Fibroblast of skin of left quadriceps (primary cell): ENCODE measurements at places on chromosomes 5 and 9.

DNA sequence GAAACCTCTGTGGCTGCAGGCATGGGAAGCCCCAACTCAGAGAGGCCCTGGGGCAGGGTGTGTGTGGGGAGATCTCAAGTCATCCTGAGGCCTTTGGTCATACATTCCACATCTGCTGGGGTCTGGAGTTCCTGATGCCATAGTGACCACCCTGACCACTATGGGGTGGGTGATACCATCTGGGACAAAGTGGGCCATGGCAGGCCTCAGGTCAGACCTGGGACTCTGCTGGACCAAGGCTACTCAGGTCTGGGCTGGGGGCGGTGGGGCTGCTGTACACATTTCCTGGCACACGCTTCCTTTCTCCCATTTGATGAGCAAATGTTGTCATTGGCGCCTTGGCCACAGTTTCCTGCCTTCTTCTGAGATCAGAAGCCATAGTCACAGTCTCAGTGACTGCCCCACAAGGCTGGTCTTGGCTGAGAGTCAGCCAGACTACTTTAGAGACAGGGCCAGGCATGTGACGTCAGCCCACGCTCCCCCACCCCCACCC, 15.1 kb upstream of the ACSL6 start:
- DNase-seq, result no peak

- DNase-seq, result no peak
These were observed 644.6 kb downstream of the PRR16 start for GRCh38 chr5:121108725-121109124.

GRCh38 chr5:121596882-121597281, 254.8 kb upstream of the FTMT start:
- DNase-seq, result no peak

DNA sequence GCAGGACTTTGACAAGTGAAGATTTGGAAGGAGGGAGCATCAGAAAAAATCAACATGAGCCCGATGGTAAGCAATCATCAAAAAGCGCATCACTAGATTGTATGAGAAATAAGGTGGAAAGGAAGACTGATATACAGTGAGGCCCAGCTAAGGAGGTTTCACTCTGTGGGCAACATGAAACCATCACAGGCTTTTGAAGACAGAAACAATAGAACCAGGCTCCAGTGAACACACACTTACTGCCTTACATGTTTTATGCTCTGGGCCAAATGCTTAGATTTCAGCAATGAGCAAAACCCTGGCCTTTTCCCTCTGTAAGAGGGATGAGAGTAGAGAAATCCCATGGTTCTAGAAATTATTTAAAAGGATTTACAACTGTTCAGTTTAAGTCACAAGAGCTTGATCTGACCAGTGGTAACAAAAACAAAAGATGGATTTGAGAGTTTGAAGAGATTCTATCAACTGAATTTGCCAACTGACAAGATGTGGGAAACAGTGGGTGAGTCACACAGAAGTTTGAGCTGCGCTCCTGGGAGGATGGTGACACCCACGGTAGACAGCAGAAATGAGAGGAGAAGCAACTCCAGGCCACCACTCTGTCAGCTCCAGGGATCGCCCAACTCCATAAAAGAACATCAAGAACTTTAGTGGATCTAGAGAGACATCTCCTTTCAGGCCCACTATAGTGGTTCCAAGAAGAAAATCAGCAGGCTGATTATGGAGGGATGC, 261.8 kb downstream of the MCTP1 start:
- DNase-seq, result no peak

GRCh38 chr5:138594305-138595058, 19.3 kb upstream of the HSPA9 start:
- DNase-seq, result no peak

DNA sequence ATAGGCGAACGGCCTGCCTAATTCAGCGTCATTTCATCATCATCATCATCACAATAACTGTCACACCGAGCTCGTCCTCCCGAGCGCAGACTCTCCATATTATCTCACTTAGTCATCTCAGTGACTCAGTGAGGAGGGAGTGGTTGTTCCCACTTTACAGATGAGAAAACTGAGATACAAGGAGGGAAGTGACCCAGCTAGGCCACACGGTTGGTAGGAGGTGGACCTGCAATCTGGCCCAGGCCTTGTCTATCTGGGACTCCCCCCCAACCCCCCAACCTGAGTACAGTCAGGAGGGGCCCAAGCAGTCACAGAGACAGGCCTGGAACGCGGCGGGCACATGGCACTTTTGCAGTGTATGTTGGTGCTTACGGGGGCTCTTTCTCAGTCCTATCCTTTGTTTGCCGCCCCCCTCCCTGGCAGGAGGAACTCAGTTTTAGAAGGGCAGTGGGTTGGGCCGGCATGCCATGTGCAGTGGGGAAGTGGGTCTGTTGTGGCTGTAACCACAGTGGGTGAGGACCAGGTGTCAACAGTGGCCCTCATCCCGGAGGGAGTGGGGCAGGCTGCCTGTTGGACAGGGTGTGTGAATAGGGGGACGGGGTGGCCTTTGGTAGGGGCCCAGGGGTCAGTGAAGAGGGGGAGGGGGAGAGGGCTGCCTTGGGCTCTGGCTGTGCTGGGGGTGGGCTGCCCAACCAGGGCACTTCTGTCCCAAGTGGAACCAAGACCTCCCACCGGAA, 1.7 kb upstream of the RXRA start:
- DNase-seq, result no peak

DNA sequence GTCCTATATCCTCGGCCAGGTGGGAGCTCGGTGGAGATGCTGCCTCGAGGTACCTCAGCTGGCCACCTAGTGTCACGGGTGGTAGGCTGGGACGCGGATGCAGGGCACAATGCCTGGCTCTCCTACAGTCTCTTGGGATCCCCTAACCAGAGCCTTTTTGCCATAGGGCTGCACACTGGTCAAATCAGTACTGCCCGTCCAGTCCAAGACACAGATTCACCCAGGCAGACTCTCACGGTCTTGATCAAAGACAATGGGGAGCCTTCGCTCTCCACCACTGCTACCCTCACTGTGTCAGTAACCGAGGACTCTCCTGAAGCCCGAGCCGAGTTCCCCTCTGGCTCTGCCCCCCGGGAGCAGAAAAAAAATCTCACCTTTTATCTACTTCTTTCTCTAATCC, 2.0 kb downstream of the PCDHGC3 start:
- no peak for DNase-seq

DNA sequence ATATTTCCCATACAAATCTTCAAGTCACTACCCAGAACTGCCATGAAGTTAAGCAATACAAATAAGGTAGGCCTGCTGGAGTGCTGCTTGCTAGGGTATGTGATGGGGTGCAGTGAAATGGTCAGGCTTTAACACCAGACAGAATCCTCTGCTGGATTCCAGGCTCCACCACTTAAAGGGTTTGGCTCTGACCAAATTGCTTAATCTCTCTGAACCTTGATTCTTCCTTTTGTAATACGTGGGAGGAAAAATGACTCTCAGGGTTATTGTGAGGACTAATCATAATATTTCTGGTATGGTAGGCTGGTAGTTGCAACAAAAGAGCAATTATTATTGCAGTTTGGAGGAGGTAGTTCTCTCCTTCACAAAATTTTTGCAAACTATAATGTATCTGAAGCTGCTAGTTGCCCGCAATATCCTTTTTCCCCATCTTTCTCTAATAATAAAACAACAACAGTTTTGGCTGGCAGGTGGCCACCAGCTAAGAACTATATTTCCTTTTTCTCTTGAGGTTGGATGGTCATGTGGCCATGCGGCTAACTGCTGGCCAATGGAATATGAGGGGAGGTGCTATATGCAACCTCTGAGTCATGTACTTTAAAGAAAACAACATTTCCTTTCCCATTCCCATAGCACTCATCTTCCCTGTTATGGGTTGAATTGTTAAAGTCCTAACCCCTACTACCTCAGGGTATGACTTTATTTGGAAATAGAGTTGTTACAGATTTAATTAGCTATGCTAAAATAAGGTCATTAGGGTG, 44.1 kb downstream of the CCL28 start:
- DNase-seq, result no peak

DNA sequence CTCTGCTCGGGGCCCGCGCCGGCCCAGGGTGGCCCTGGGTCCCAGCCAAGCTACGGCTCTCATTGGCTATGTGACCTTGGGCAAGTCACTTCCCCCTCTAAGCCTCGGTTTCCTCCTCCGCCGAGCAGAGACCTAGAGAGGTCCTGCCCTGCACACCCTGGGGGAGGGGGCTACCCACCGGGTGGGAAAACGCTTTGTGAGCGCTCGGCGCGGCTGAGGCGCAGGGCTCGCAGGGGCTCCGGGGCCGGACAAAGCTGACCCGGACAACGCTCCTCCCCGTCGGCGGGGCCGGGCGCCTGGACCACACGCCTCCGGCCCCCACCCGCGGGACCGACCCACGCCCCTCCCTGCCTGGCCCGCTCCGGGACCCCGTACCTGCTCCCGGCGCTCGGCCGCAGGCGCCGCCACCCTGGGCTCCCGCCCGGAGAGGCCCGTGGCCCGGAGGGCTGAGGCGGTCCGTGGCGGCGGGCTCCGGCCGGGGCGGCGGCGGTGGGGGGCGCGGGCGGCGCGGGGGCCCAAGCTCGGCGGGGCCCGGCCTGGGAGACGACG, 85.7 kb upstream of the MELK start:
- DNase-seq, result no peak

DNA sequence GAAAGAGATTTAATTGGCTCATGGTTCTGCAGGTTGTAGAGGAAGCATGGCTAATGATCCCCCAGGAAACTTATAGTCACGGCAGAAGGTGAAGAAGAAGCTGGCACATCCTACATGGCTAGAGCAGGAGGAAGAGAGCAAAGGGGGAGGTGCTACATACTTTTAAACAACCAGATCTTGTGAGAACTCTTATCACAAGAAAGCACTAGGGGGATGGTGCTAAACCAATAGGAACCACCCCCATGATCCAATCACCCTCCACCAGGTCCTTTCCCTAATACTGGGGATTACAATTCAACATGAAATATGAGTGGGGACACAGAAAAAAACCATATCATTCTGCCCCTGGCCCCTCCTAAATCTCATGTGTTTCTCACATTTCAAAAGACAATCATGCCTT, 147.2 kb upstream of the EPB41L4A start:
- no peak for DNase-seq
